Psoas muscle (tissue), 8 donors: ENCODE measurements at places on chromosomes 11 and 22. TPM values are rescaled to one million over a fixed set of nuclear protein-coding genes. Genes with fewer than 3 reads are reported as not detected.

GP1BB gene
- 0.53 TPM for polyA plus RNA-seq

BBOX1 gene
- polyA plus RNA-seq = 0.07 TPM

THAP7 gene
- 67.5 TPM for polyA plus RNA-seq

DCHS1 gene
- polyA plus RNA-seq = 0.98 TPM

KRTAP5-8 gene
- polyA plus RNA-seq = not detected

SMTNL1 gene
- 14.9 TPM for polyA plus RNA-seq

NLRP6 gene
- not detected for polyA plus RNA-seq

PATE2 gene
- not detected for polyA plus RNA-seq

RAB39A gene
- not detected for polyA plus RNA-seq

SCGB1D4 gene
- polyA plus RNA-seq = not detected

RFPL3 gene
- polyA plus RNA-seq = not detected

MAJIN gene
- polyA plus RNA-seq = not detected

FADS3 gene
- 392 TPM for polyA plus RNA-seq

PCNX3 gene
- 6.5 TPM for polyA plus RNA-seq

LRFN4 gene
- polyA plus RNA-seq = 16.6 TPM

KCNJ5 gene
- 0.01 TPM for polyA plus RNA-seq

TCN2 gene
- 5.9 TPM for polyA plus RNA-seq

DEUP1 gene
- not detected for polyA plus RNA-seq

INTS4 gene
- polyA plus RNA-seq = 12.6 TPM

DSCAML1 gene
- polyA plus RNA-seq = 0.04 TPM

DDTL gene
- 1.6 TPM for polyA plus RNA-seq

TREH gene
- polyA plus RNA-seq = 0.17 TPM

PANX3 gene
- polyA plus RNA-seq = not detected

MS4A6E gene
- polyA plus RNA-seq = not detected

NNMT gene
- 1,851 TPM for polyA plus RNA-seq

AKIP1 gene
- polyA plus RNA-seq = 18.8 TPM

SLC22A12 gene
- polyA plus RNA-seq = not detected

ABTB2 gene
- polyA plus RNA-seq = 8.0 TPM

OR5L2 gene
- polyA plus RNA-seq = not detected

B3GAT3 gene
- 37.6 TPM for polyA plus RNA-seq

MS4A2 gene
- 0.05 TPM for polyA plus RNA-seq

MYOD1 gene
- 63.6 TPM for polyA plus RNA-seq

PGR gene
- 0.07 TPM for polyA plus RNA-seq

CCDC89 gene
- 0.20 TPM for polyA plus RNA-seq

C11orf98 gene
- 87.1 TPM for polyA plus RNA-seq

EHD1 gene
- 30.9 TPM for polyA plus RNA-seq

OR6A2 gene
- polyA plus RNA-seq = not detected

MOGAT2 gene
- polyA plus RNA-seq = 0.19 TPM

P2RX3 gene
- polyA plus RNA-seq = 0.60 TPM
